ENCODE measurements at places on chromosomes 3 and 15.

GRCh38 chr3:99825004-99825640 lies 7.5 kb downstream of the CMSS1 start:
- no peak for ATAC-seq

- no peak for ATAC-seq
Measured at GRCh38 chr3:12437861-12438260, 46.4 kb upstream of the TSEN2 start.

DNA sequence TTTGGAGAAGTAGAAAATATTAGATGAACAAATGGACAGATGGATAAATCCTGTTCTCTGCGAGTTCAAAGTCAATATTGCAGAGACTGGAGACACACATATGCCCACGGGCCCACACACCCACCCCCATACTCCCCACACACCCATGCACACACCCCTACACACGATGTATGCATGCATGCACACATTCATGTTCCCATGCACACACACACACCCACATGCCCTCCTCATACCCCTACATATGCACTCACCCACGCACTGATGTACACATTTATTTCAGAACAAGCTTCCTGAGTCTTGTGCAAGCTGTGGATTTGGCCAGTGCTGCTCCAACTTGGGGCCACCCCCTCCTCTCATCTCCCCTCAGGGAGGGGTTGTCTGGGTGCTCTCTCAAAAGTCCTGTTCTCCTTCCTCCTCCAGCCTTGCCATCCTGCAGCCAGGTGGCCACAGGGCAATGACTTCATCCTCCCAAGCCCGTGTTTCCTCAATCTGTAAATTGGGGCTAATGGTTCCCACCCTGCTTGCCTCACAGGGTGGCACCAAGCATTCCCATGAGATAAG lies 16.4 kb downstream of the MAPKAPK3 start:
- no peak for ATAC-seq

DNA sequence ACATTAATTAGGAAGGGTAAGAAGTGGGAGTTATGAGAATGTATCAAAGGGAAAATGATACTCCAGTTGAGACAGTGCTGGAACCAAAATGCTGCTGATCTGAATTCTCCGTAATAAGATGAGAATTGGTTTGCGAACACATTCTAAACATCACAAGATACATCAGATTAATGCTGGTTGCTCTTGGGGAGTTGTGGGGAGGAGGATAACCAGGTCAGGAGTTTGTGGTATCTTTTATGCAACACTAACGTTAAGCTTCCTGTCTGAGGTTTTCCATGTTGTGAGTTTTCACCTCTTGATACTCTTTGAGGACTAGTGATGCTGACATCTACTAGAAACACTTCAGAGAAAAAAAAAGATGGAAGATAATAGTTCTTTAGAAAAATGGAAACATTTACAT lies 47.2 kb downstream of the PPARG start:
- no peak for ATAC-seq

DNA sequence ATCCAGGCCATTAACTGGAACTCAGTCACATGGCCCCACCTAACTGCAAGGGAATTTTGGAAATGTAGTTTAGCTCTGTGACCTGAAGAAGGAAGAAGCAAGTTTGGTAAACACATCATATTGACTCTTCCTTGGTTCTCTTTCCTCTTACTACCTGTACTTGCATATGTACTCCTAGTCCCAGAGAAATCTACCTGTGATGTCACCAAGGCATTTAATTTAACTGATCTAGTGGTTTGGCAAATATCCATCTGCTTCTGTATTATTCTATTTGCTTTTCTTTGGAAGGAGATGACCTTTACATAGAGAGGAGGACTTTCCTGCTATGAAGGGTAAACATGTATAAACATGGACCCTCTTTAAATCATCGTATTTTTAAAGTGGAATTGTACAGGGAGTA lies 150.8 kb downstream of the TMEM108 start:
- no peak for ATAC-seq

DNA sequence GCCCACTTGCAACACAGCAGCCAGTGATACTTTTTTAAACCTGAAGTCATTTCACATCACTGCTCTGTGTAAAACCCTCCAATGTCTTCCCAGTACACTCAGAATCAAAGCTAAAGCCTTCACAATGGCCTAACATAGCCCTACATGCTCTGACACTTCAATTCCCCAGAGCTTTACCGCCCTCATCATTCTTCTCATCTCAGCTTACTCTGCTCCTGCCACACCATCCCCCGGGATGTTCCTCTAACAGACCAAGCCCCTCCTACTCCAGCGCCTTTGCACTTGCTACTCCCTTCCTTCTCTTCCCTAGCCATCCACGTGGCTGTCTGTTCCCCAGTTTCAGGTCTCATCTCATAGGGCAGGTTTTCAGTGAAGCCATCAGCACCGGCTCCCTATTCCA lies 194.0 kb downstream of the SSR3 start:
- ATAC-seq, result peak; percentile 66

- no peak for ATAC-seq
Measured at GRCh38 chr3:126667631-126668449, 12.9 kb upstream of the TXNRD3 start.

GRCh38 chr3:88936831-88937230 lies 170.6 kb upstream of the EPHA3 start:
- ATAC-seq, result no peak

- no peak for ATAC-seq
Measured at GRCh38 chr15:73965758-73966113, 26.4 kb downstream of the STOML1 start.

DNA sequence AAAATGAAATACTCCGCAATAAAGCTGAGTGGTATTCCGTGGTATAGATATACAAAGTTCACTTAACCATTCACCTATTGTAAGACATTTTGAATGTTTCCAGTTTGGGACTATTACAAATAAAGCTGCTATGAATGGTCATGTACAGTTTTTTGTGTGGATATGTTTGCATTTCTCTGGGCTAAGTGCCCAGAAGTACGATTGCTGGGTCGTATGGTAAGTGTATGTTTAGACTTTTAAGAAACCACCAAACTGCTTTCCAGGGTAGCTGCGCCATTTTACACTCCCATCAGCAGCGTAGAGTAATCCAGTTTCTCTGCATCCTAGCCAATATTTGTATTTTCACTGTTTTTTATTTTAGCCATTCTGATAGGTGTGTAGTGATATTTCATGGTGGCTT lies 208.4 kb upstream of the TLE3 start:
- no peak for ATAC-seq

GRCh38 chr3:71549951-71550350 lies 33.6 kb downstream of the FOXP1 start:
- no peak for ATAC-seq

DNA sequence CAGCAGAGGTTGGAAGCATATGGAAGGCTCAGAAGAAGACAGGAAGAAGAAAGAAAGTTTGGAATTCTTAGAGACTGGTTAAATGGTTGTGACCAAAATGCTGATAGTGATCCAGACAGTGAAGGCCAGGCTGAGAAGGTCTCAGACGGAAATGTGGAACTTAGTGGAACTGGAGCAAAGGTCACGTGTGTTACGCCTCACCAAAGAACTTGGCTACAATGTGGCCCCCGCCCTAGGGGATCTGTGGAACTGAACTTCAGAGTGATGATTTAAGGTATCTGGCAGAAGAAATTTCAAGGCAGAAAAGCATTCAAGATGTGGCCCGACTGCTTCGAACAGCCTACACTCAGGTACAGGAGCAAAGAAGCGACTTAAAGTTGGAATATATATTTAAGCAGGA lies 83.1 kb downstream of the MYO5A start:
- ATAC-seq, result no peak

DNA sequence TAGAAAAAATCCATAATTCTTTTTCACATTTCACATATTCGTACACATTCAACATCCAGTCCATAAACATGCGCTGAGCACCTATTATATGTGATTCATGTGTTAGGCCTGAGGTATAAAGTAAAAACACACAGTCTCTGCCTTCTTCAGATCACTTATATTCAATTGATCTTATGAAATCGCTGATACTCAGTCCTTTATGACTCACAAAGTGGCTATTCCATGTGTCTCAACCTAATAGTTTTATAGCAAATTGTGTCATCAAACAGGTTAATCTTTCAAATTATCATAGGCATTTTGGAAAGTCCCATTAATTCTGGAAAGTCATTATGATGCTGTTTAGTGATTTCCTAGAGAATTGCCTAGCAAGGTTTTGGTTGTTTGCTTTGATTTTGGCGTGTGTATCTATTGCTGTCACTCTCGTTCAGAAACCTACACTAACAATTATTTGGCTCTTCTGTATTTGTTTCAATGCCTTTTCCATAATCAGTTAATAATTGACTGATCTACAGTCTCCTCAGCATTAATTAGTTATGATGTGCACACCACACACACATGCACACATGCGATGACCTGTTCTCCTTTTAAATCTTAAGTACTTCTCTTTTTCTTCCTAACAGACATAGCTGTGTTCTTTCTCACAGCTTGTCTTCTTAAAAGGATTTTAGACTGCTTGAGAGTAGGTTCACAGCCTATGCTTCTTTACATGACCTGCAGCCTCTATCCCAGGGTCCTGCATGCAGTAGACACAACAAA lies 353.1 kb downstream of the MECOM start:
- peak; percentile 38 for ATAC-seq

DNA sequence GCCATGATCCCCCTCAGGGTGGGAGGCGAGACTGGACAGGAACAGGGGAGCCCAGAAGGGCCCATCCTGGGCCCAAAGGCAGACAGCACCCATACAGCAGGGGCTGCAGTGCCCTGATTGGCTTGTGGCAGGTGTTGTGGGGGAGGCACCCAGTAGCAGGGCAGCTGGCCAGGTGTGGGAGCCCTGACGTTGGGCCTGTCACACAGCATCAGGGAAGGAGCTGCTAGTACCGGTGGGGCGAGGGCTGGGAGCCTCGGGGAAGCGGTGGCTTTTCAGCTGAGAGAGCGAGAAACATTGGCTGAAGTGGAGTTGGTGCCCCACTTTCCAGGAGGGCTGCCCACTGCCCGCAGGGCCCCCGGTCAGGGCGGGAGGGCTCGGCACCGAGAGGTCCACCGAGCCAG lies 19.7 kb upstream of the CYP11A1 start:
- no peak for ATAC-seq

DNA sequence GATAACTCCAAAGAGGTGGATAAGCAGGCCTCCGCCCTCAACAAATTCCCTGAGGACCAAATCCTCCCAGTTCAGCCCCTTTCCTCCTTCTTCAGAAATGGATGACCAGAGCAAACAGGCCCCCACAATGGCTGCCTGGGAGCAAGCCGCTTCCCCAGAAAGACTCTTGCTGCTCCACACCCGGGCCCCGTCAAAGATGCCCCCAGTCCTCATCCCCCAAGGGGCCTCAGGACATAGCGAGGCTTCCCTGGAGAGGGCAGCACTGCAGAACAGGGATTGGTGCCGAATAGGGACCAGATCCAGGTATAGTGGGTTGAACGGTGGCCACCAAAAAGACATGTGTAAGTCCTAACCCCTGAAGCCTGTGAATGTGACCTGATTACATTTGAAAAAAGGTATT lies 502.3 kb downstream of the SHQ1 start:
- no peak for ATAC-seq

GRCh38 chr15:36960179-36960946 lies 140.0 kb downstream of the MEIS2 start:
- no peak for ATAC-seq

DNA sequence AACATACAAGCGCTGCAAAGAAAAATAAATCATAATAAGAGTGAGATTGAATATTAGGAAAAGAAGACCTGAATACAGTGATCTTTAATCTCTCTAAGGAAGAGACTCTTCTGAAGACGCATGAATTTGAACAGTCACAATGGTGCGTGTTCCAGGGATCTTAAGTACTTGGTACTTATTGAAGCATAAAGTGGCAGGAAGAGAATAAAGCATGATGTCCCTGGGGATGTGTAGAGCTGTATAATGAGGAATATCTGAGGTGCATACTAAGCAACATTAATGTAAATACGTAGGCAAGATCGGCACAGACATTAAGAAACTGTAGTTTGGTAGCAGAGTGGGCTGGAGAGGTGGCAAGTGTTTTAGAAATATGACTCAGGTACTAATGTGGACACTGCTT lies 246.2 kb upstream of the MCTP2 start:
- ATAC-seq, result no peak

GRCh38 chr3:158347966-158348365 lies 223.0 kb upstream of the MLF1 start:
- no peak for ATAC-seq

- ATAC-seq, result no peak
Measured at GRCh38 chr15:62983956-62984355, 58.6 kb upstream of the TPM1 start.

- ATAC-seq, result peak; percentile 73
Measured at GRCh38 chr3:101999177-101999779, 150.0 kb downstream of the NFKBIZ start.

DNA sequence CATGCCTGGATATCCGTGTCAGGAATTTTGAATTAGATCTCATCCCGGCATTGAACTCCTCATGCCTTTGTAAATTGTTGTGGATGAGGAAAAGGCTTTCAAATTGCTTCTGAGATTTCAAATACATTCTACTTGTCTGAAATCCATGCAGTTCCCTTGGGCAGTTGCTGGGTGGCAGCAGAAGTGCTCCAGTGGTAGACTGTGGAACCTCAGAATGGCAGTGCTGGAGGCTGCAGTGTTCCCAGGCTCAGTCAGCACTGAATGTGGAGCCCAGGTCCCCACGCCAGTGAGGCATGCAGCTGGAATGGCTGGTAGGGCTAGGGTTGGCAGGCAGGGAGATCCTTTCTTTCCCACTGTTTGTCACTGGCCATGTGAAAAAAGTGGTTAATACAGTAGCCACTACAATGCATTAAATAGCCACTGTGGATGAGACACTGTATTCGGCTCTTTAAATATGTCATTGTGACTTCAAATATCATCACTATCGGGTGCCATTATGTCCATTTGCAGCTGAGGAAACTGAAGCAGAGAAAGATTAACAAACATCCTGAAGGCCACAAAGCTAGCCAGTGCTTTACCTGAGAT lies 98.6 kb downstream of the TPRG1 start:
- ATAC-seq, result peak; percentile 87

DNA sequence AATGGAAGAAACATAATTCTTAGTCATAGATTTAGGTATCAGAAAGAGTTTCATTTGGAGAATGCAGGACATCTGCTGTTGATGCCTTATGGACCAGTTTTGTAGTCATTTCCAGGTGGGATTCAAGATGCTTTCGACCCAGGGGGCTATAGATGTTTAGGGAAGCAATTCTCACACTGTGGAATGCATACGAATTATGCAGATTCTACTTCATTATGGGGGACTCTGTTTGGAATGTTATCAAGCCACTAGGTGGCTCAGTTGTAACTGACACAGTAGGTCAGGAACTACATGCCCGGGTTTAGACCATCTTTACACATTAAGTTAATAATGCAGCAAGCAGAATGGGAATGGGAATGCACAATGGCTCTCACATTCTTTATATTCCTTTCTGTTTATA lies 1359.8 kb downstream of the ZPLD1 start:
- ATAC-seq, result no peak

- peak; percentile 70 for ATAC-seq
Measured at GRCh38 chr3:47365213-47366153, 15.3 kb upstream of the PTPN23 start.

GRCh38 chr15:28974142-28974541 lies 88.4 kb downstream of the APBA2 start:
- ATAC-seq, result no peak

- ATAC-seq, result no peak
Measured at GRCh38 chr3:38054499-38055001, 15.5 kb downstream of the DLEC1 start.

- no peak for ATAC-seq
Measured at GRCh38 chr3:184257083-184257915, 4.1 kb downstream of the CAMK2N2 start.
